Iris pigment epithelial cell (primary cell): ENCODE measurements at places on chromosomes 12 and 14.

GRCh38 chr12:130457215-130457614, 119.5 kb downstream of the PIWIL1 start:
- no peak for DNase-seq

- DNase-seq = peak; percentile 82
These were observed 3.8 kb upstream of the ARHGAP9 start for GRCh38 chr12:57483466-57483865.

DNA sequence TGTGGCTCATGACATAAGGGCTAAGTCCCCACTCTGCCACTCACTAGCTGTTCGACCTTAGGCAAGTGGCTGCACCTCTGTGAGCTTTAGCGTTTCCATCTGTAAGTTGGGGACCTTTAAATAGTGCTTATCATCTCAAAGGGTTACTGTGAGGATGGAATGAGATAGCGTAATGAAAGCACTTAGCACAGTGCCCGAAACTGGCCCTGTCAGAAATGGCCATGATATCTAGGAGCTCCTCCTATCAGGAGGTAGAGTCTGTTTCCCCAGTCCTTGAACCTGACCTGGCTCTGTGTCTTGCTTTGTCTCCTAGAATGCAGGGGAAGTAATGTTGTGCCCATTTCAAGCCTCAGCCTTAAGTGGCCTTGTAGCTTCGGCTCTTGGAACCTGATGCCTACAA, 211.0 kb downstream of the RBM19 start:
- no peak for DNase-seq

- peak; percentile 61 for DNase-seq
These were observed 160.6 kb upstream of the HMGA2 start for GRCh38 chr12:65663648-65664047.

DNA sequence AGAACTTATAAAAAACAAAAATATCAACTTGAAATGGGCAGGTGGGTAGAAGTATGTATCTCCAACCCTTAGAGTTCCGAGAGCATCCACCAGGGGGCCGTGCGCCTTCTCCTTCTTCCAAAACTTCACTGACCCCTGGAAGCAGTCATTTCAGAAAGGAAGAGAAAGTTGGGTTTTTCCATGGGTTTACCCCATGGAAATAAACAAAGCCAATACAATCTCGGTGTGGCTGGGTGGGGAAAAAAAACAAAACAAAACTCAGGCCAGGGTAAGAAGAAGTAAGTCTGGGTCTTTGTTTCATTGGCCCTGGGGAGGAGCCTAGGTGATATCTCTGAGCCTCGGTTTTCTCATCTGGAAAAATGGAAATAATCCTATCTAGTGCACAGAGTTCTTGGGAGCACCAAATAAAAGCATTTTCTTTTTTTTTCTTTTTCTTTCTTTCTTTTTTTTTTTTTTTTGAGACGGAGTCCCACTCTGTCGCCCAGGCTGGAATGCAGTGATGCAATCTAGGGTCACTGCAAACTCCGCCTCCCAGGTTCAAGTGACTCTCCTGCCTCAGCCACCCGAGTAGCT, 33.6 kb upstream of the HNF1A start:
- DNase-seq = peak; percentile 38

DNA sequence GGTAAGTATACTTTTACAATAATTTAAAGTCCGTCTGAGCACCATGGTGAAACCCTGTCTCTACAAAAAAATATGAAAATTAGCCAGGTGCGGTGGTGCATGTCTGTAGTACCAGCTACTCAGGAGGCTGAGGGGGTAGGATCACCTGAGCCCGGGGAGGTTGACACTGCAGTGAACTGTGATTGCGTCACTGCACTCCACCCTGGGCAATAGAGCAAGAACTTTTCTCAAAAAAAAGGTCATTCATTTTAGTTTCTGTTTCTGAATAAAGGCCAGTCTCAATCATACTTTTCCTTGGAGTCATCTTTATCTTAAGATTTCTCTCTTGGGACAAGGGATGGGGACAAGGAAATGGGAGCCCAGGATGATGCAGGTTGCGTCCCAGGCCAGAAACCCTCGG, 12.9 kb downstream of the ANKRD13A start:
- peak; percentile 54 for DNase-seq

DNA sequence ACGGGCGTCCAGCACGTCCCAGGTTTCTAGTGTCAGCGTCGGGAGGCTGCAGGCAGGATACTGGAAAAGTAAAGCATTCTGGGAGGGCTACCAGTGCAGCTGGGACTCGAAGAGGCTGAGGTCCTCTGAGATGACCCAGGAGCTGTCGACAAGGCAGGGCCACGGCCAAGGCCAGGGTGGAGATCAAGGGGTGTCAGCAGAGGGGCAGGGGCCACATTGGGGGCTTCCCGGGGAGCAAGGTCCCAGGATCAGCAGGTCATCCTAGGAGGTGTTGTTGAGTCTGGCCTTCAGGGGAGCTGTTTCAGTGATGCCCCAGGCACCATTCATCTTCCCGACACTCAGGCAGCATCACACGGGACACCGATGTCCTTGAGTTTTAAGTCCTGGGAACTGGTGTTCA, 377.8 kb upstream of the SFSWAP start:
- DNase-seq = no peak

DNA sequence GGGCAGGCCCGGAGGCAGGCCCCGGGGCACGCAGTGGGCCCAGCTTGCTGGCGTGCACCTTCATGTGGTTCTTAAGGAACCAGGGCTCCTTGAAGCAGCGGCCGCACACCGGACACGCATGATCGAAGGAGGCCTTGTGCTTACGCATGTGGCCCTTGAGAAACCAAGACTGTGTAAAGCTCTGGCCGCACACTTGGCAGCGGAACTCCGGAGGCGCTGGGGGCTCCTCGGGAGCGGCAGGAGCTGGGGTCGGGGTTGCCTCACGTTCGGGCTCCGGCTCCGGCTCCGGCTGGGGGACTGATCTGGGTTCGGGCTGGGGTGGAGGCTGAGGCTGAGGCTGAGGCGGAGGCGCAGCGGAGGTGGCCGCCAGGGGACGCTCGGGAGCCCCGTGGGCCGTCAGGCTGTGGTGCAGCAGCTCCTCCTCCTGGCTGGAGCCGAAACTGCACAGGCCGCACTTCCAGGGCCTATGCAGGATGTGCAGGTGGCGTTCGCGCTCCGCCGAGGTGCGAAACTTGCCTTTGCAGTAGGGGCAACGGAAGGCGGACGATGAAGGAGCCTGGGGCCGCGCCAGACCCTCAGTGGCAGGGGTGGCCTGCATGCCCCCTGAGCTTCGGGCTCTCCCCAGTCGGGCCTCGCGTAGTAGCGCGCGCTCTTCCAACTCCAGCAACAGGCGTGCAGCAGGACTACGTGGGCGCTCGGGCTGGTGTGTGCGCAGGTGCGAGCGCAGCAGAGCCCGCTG, 6.0 kb downstream of the ZNF219 start:
- peak; percentile 57 for DNase-seq

DNA sequence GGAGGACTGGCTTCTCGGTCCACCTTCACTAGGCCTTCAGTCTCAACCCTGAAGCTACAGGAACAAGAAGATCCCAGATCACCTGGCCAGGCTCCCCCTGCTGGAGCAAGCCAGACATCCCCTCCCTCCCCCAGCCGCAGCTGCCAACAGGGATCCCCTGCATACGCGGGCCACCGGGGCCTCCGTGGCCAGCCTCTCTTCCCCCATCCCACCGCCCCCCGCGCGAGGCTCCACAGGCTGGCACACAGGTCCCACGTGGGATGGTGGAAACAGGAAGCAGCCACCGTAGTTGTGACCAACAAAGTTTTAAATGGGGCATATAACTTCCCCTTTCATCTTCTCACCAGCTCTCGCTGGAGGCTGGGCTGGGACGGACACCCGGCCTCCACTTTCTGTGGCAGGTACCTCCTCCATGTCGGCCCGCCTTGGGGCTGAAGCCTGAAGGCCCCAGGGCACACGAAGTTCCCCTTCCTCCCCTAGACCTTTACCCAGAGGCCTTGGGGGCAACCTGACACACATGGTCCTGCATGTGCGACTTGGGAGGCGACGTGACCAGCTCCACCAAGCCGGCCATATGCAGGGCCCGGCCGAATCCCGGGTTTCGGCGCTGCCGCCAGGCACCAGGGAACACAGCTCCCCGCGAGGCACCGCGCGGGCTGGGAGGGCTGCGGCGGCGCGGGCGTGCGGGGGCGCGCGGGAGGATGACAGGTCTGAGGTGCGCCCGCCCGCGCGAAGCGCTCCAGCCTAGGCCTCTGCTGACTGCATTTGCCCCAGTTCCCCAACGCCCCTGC, 44.4 kb upstream of the PNMA1 start:
- peak; percentile 67 for DNase-seq

- DNase-seq = no peak
These were observed 6.4 kb upstream of the ENDOU start for GRCh38 chr12:47731723-47732122.

- DNase-seq = no peak
These were observed 24.6 kb upstream of the TRIM9 start for GRCh38 chr14:51119411-51120051.

GRCh38 chr12:44286336-44286735, 450.5 kb downstream of the TMEM117 start:
- DNase-seq = peak; percentile 15

DNA sequence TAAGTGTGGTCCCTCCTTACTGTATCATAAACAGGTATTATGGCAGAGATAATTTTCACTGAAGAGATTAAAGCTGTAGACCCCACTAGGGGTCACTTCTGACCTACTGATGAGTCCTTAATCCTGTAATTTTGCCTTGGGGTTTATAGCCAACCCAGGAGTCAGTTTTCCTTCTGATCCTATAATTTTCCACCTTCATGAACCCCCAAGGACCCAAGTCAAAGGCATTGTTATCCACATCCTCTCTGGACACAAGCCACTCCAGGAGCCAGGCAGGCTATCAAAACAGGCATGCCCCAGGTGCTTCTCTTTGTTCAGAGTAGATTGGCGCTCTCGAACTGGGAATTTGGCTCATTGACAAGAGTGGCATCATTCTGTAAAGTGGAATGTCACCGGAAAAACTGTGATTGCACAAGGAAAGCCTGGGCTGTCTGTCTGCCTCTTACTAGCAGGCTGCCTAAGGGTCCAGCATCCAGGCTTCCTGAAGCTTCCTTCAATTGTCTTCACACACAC, 1523.2 kb upstream of the FLRT2 start:
- peak; percentile 1 for DNase-seq

GRCh38 chr12:91935296-91935695, 210.3 kb downstream of the BTG1 start:
- no peak for DNase-seq

DNA sequence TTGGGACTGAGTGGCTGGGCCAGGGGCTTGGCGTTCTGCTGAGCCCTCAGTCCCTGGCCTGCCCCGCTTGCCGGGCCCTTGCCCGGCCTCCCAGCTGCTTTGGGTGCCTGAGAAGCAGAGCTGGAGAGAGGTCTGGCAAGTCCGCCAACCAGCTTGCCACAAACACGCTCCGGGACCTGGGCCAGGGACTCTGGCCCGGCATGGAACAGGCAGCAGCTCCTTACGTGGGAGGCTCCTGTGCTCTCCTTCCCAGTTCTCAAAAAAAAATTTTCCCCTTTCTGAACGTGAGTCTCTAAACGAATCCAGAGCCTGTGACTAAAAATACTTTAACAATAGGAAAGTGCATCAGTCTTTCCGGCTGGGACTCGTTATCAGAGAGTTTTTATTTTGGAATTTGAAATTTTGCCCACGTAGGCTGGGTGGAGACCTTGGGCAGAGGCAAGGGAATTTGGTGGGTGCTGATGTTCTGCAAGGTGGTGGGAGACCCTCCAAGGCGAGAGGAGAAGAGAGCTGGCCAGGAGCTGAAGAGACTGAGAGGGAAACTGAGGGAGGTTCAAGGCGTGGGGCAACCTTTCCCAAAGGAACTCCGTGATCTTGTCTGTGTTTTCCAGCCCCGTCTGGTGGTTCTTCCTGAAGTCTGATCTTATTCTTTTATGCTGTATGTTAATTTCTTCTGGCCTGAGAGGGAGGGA, 6.8 kb upstream of the NR4A1 start:
- DNase-seq = no peak

DNA sequence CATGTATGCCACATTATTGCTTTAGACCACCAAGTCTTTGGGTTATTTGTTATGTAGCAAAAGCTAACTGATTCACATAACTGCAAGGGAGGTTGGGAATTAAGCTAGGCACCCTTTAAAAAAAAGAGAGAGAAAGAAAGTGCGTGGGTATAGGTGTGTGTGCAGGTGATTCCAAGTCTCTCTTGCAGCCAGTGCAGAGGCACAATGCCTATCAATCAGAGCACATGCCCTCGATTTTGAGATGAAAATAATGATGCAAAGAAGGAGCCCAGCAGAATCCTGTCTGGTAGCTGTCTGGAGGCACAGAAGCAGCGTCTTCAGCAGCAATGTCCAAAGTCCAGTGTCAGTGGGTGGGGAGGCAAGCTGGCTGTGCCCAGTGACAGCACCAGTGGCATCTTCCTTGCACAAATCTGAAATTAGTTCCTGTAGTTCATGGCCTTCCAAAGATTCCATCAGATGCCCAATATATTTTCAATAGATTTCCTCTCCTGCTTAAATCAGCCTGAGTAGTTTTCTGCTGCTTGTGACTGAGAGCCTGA, 62.4 kb upstream of the TBPL2 start:
- no peak for DNase-seq

DNA sequence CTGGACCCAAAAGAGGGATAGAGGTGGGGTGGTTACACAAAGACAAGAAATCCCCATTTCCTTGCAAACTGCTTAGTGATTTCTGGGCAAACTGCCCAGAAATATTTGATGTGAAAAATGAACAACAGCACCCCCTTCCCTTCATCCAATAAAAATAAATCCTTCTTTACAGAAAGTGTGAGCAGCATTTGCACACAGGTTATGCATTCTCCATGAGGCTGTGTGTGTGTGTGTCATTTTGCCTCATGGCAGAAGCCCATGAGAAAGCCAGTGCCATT, 17.2 kb upstream of the NRXN3 start:
- DNase-seq = peak; percentile 49

GRCh38 chr12:57927086-57927485, 14.3 kb upstream of the ATP23 start:
- DNase-seq = no peak

DNA sequence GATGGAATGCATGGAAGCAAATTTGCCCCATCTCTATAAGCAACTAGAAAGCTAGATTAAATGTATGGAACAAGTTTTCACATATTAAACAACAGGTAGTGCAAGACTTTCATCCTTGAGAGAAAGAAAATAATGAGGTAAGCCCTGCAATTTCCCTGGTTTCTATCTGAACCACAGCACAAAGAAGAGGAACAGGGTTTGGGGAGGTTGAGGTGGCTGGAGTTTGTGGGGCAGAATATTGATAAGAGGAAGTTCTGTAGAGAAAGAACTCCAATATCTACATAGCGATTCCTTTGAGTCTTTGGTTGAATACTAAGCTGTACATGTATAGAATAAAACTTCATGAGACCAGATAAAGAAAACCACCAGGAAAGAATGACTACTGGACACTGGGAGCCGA, 96.3 kb upstream of the CCND2 start:
- DNase-seq = no peak

- DNase-seq = no peak
These were observed 293.8 kb downstream of the NOVA1 start for GRCh38 chr14:26304056-26304455.

GRCh38 chr14:55128386-55129085, 516 bp upstream of the LGALS3 start:
- DNase-seq = no peak

GRCh38 chr14:51067295-51067694, 27.6 kb downstream of the TRIM9 start:
- no peak for DNase-seq
